ENCODE measurements at places on chromosomes 12 and 14.
A peak's percentile ranks its signal among the peaks of the same experiment; 100 is the strongest.

- no peak for DNase-seq
Observed at GRCh38 chr12:101695706-101696105, 1.7 kb upstream of the CHPT1 start.

DNA sequence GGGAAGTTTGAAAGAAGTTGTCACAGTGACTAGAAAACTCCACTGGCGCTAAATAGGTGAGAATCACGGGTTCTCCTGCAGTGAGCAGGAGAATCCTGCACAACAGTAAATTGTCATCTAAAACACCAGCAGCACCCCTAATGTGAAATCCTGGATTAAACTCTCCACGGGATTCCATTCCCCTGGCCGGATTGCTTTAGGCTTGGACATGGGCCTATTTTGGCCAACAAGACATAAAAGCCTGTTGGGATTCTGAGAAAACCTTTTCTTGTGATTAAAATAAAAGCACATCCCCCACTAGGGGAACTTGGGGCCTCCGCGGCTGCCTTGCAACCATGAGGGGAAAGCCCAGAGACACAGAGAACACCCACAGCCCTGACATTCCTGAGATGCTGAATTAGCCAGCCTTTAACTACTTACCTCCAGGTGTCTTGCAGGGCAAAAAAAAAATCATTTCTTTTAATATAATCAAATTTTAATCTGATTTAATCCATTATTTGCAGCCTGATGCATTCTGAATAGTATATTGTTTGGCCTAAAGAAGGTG lies 21.0 kb upstream of the TSPAN11 start:
- DNase-seq: no peak

GRCh38 chr12:130161261-130162243 lies 712 bp upstream of the FZD10 start:
- DNase-seq: peak; percentile 12

GRCh38 chr14:69090187-69090789 lies 62.6 kb downstream of the DCAF5 start:
- peak; percentile 36 for DNase-seq

GRCh38 chr12:8950221-8950527 lies 729 bp upstream of the M6PR start:
- no peak for DNase-seq

DNA sequence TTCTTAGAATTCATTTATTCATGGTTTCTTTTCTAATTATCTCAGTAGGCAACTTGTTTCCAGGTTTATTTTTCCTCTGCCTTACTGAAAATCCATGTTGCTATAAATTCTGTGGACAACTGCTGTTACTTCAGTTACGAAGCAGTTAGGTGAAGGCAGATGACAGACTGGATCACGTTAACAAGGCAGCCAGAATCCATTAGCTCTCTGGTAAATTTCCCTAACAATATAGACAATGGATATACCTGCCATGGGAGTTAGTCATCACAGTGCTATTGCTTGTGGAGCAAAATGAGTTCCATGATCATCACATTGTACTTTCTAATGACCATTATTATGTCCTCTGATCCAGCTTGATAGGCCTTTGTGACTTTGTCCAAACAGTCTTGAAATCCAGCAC lies 291.5 kb downstream of the NELL2 start:
- no peak for DNase-seq

DNA sequence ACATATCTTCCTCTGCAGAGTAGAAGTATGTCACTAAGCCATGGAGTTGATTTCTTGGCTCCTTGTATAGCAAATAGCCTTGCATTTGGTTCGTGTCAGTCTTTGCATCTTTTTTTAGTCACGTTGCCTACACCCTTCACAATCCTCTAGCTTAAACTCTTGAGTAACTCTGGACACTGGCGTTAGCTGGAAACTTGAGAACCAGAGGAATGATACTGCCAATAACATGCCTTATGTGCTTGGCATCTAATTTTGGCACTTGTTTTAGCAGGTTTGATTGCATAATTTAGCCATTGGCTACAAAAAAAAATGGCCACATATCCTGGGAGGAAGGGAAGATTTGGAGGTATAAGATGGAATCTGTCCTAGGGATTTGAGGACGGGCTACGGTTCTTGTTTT lies 136.2 kb downstream of the ETV6 start:
- no peak for DNase-seq

GRCh38 chr12:57434517-57435223 lies at the start of gene INHBC:
Gene INHBC (plus strand): TSS chr12:57434784. CDS start chr12:57434887, 103 bp downstream.
- no peak for DNase-seq

- no peak for DNase-seq
Observed at GRCh38 chr14:98623788-98624415, 648.1 kb downstream of the BCL11B start.

Measured in activated CD4-positive, alpha-beta T cell treated with anti-CD3 and anti-CD28 coated beads for 48 hours (primary cell).